ENCODE measurements at places on chromosomes 12 and 14.

- DNase-seq: no peak
Measured at GRCh38 chr12:21433525-21433924, 3.9 kb upstream of the PYROXD1 start.

- DNase-seq: no peak
Measured at GRCh38 chr14:70904373-70904772, 2.9 kb upstream of the PCNX1 start.

DNA sequence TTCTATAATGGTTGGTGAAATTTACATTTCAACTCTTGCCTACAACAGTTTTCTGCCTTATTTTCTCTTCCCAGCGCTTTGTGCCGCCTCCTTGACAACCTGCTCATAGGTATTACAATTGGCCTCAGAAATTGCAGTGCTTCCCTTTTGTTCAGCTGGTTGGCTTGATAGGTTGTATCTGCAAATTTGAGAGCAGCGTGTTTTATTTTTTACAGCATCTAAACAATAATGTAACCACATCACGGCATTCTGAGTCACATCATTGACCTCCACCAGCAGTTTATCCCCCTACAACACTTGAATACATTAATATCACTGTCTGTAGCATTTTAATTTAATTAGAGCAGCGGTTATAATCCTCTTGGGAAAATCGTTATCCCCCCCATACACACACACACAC, 99.4 kb downstream of the ETV6 start:
- no peak for DNase-seq

DNA sequence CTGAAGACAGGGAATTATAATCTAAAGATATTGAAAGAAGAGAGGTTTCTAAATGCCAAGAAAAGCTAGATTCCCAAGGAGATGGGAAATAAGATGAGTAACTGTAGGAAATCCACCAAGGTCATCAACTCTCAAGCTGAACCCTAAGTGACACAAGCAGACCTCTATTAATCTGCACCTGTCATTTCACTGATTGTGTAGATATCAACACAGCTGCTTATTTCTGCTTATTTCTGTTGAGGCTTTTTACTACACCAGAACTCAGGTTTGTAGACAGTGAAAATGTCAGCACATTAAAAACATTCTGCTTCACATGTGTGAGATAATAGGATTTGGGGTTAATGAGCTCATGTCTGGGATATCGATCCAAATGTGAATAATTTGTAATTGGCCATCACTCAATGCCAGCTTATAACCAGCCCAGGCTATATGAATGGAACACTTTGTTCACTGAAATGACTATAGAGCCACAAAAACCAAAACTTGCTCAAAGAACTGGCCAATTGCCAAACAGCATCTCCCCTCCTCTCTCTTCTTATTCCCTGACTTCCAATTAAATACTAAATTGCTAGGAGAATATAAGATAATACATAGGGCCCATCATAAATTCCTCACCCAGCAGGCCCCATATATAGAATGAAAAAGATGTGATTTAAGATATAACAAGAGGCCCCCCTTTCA, 188.7 kb upstream of the ARID2 start:
- DNase-seq: no peak

- no peak for DNase-seq
Measured at GRCh38 chr12:46944088-46944487, 118.3 kb upstream of the SLC38A4 start.
